ENCODE measurements at places on chromosomes 16 and 17.

DNA sequence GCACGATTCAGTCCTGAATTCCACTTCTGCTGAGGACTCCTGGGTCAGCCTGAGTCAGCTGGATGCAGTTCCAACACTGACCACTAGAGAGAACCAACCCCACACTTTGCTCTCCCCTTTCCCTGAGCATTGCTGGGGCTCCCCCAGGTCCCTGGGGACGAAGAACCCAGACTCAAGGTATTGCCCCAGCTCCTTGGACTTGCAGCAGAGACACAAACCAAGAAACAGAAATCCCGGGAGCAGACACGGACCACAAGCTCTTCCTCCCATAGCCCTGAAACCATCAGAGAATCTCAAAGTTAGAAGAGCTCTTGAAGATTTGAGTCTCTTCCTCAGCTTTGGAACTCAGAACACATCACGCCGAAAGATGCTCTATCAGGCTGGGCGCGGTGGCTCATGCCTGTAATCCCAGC lies 678 bp upstream of the GH1 start:
- DNase-seq, result peak; percentile 61

DNA sequence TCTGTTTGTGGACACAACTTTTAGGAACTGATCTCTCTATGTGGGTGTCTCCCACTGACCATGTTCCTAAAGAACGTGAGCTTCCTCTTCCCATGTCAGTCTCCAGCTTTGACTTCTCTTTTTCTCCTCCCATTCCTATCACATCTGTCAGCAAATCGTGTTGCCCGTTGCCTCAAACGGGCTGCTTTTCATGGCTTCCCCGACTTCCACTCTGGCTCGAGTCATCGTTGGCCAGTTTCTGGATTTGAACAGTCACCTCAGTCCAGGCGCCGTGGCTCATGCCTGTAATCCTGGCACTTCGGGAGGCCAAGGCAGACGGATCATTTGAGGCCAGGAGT lies 5.4 kb downstream of the ABCC1 start:
- DNase-seq, result peak; percentile 55

DNA sequence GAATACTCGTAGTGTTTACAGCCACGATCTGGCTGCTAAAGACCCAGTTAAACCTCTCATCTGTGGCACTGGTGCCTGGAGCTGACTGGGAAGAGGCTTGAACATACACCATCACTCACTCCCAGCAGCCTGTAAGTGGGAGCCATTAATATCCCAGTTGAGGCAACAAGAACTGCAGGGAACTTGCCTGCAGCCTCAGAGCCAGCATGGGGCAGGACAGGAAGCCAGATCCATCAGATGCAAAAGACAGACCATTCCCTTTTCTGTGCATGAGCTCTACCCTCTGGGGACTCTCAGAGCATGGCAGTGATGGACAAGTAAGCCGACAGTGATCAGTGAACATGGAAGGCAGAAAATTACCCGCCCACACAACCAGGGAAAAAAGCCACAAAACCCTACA lies 91.8 kb downstream of the TMEM132E start:
- DNase-seq, result no peak

- no peak for DNase-seq
These were observed 12.5 kb downstream of the DCAKD start for GRCh38 chr17:45038728-45039634.

- no peak for DNase-seq
These were observed 476.0 kb downstream of the SLC39A11 start for GRCh38 chr17:72616447-72616846.

DNA sequence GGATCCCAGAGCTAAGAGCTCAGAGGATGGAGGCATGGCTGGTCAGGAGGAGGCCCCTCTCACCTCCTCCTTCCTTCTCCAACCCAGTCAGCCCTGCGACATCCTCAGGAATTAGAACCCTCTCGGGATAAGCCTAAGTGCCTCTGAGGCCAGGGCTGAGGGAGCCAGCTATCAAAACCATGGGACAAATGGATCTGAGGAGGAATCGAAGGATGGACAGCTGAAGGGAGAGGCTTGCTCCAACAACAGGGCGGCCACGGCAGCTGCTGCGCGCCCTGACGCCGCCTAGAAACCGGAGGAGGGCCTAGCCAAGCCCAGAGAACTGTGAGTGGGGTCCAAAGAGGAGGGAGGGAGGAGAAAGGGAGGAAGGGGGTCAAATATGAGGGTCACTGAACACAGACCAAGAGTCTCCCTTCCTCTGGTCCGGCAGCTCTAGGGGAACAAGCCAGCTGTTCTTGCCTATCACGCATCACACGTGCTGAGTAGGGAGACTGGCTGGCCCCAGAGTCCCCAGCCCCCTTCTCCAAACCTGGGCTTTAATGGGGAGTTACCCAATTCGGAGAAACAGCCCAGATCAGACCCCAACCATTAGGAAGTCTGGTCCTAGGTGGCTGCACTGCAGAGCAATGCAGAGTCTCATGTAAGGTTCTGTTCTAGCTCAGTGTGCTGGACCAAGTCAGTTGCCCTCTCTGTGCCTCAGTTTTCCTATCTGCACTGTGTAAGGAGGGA lies 5.9 kb upstream of the HOXB13 start:
- no peak for DNase-seq

DNA sequence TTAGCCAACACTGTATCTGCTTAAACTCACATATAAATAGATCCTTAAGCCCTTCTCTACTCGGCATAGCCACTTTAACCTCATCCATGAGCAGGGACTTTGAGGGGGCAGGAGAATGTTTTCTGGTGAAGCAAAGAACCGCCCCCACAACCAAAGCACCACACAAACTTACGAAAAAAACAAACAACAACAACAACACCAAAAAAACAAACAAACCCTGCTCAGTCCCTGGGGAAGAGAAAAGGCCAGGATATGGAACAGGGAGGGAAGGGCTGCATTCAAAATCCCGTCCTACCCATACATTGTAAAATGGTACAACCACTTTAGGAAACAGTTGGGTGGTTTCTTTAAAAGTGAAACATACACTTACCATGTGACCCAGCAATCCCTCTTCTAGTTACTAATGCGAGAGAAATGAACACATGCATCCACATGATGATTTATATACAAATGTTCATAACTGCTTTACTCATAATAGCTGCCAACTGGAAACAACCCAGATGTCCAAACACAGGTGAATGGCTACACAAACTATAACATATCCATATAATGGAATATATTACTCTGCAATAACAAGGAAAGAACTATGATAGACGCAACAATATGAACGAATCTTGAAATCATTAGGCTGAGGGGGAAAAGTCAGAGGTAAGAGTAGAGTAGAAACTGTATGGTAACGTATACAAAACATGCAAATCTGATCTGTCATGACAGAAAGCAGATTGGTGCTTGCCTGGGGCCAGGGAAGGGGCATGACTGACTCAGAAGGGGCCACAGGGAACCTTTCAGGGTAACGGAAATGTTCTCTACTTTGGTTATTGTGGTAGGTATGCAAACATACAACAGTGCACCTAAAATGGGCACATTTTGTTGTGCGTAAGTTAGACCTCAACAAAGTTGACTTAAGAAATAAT lies 37.7 kb upstream of the TOB1 start:
- no peak for DNase-seq

DNA sequence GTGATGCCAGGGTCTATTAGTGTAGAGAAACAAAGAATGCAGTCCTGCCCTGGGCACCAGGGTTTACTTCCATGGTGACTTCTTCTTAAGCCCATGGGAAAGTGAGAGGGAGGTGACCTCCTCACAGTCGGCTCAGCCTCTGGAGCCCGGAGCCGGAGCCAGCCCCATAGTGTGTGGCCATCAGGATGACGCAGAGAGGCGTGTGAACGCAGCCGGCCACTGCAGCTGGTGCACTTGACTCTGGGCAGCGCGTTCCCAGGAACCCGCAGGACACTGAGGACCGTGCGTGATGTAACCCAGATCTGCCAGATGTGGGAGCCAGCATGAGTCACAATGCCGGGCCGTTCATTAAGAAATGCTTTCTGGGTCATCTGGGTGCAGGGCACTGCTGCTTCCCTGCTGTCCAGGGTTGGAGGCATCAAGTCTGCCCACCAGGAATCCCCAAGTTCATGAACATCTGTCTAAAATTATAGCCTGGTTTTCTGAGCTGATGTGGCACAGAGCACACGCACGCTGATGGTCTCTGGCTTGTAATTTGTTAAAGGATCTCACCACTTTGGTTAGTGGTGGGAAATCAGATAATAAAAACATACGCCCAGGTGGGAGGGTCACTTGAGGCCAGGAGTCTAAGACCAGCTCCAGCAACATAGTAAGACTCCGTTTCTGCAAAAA lies 114.1 kb downstream of the PITPNC1 start:
- DNase-seq, result no peak

DNA sequence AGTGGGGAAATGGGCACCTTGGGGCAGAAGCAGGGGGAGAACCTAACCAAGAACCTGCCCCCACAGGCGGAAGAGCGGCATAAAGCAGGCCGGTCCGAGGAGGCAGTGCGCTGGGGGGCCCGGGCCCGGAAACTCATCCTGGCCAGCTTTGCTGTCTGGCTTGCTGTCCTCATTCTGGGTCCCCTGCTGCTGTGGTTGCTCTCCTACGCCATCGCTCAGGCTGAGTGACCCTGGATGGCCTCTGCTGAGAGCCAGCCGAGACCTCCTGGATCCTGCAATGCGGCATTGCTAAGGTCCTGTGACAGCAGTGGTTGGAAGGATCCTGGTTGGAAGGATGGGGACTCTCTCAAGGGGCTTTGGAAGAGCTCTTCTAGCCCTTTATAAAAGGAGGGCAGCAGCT lies 4.5 kb upstream of the PHKG2 start:
- no peak for DNase-seq

GRCh38 chr17:7538891-7539545 lies 9.8 kb upstream of the TNFSF12 start:
- DNase-seq, result no peak

DNA sequence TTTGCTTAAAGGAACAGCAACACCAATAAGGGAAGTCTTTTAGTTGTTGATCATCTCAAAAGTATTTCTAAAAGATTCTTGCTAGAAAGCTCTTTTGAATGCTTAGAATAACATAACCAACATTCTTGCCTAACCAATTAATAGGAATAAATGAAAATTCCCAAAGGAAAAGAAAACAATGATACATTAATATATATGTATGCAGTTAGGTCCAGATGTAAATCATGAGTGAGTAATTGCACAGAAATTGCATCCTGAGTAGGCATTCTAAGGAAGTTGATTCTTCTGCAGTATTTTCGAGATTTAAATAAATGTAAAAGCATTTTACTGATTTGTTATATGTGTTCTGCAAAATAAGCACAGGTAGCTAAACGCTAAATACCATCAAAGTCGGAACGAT lies 22.1 kb downstream of the COX10 start:
- no peak for DNase-seq

DNA sequence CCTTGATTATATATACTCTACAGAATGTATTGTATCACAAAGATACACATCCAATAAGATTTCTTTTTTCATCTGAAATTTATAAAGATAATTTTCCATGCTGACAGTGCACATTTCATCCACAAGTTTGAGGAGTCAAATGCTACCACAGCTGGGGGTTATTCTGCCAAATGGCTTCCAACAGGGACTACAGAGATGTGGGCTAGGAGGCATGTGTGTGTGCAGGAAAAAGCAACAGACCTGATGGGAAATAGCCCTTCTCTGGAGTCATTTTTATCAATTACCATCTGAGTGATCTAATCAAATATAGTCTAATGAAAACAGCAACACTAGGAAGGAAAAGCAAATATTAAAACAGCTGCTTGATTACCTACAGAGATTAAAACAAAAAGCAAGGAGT lies 290.5 kb downstream of the CEP112 start:
- no peak for DNase-seq

- no peak for DNase-seq
These were observed 197.0 kb downstream of the RAB11FIP4 start for GRCh38 chr17:31588512-31588911.

DNA sequence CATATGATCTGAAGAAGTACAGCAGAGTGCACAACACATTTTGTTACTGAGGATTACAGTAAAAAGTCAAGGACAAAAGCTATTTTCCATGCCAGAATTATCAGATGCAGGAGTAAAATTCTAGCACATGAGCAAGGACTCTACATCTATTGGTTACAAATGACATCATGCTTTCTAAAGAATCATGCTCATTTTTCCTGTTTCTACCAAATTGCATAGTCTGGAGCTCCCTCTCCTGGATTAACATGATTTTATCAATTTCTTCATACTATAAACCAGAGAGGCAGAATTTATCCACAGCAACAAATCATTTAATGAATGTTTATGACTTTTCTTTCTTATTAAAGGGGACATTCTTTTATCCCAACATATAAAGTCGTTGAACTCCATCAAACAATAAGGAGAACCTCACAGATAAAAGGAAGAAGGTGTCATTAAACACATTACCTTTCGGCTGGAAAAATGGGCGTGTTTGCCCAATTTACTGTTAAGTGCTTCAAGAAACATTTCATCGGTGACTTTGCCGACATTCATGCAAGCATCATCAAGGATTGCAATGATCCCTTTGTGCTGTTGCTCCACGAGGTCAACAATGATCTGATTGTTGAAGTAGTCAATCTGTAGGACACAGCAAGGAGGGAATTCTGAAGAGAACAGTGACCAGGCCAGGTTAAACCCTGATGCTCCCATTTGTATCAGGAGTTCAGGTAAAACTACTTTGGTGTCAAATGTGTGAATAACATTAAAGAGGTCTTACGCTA lies 121.7 kb downstream of the MYO1D start:
- peak; percentile 84 for DNase-seq

- DNase-seq, result no peak
These were observed 981 bp downstream of the BEAN1 start for GRCh38 chr16:66427871-66428681.

DNA sequence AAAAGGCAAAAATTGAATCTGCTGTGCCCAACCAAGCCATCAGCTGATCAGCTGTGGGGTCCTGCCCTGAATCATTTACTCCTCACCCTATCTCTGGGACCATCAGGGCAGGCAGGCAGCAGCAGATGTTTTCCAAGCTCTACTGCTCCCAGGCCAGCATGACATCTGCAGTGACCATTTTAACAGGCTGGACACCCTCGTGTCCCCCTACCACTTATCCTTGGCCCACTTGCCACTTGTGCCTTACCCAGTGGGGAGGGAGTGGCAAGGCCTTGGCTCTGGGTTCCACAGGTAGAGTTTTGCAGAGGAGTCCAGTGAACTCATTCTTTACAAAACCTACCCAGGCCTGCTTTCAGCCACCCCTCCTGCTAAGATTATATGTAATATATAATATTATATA lies 12.0 kb upstream of the CA4 start:
- DNase-seq, result no peak

DNA sequence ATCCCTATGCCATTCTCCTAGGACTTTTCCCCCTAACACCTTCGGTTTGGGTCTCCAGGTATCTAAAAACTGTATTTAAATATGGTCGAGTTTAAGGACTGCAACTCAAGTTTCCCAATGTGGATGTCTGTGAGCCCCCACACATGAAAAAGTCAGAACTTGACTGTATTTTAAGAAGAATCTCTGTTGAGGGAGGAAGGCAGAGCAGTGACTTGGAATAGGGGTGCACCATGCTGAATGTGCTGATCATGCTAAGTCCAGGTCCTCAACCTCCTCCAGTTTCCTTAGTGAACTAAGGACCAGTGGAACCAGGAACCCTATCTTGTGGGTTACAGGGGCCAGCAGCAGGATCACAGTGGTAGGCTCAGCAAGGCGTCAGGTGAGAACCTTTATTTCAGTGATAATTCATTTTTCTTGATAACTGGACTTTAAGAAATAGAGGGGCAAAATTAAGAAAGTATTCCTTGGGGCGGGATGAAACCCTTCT lies 19.5 kb downstream of the GRB7 start:
- DNase-seq, result no peak

Measured in OCI-M1 (cell line).